Vagina (tissue), 2 donors: ENCODE measurements at places on chromosomes 3 and 15.

DNA sequence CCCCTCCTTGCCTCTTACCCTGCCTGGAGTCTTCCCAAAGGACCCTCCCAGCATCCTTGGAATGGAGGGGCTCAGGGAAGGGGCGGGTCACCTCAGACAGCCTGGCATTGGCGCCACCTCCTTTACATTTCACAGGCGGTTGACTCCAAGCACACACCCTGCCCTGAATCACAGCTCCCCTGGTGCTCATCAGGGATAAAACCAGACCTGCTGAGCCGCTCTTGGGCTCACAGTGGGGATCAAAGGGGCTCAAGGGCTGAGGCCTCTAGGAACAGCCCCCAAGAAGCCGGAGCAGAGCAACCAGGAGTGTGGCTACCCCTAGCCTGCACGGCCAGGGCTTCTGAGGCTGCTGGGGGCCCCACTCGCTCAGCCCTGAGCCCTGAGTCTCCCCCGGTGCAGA is 16.6 kb downstream of the LINGO1 start:
- DNase-seq = no peak

- no peak for DNase-seq
Measured at GRCh38 chr3:25781758-25782594, 1.3 kb downstream of the NGLY1 start.

DNA sequence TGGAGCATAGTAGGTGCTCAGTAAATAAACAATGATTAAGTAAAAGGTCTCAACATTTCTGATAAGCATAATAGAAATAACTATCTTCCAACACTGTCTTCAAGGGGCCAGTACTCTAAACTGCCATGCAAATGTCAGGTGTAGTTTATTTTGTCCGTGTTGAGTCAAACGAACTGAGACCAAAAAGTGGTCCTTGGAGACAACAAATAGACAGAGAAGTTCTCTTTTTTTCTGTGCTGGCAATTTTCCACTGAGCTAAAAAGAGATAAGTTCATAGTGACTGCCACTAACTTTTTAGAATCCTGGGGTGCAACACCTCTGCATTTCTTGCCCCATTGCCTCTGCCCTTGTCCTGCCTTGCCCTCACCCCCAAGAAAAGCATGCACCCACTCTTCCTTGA is 14.7 kb upstream of the MBNL1 start:
- DNase-seq = no peak

GRCh38 chr3:189099505-189100290 is 72.1 kb upstream of the TPRG1 start:
- DNase-seq = no peak
